ENCODE measurements at places on chromosomes 2 and 18. TPM values are rescaled to one million over a fixed set of nuclear protein-coding genes. Genes with fewer than 3 reads are reported as not detected.

DNA sequence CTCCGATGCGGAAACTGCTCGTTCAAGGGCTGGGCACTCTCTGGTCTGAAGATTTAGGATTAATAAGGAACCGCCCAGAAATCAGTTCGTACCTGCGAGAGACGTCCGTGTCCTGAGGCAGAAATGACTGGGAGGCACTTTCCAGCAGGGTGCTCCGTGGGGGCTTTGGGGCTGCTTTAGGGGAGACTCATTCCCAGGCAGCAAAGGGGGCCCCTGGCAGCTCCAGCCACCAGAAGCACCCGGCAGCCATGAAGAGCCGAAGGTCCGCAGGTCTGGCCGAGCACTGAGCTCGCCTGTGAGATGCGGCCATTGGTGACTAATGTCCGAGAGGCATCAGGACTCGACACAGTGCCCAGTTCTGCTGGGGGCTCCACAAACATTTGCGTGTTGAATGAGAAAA lies 20.9 kb downstream of the KCNG2 start:
- DNase-seq, result no peak

DNA sequence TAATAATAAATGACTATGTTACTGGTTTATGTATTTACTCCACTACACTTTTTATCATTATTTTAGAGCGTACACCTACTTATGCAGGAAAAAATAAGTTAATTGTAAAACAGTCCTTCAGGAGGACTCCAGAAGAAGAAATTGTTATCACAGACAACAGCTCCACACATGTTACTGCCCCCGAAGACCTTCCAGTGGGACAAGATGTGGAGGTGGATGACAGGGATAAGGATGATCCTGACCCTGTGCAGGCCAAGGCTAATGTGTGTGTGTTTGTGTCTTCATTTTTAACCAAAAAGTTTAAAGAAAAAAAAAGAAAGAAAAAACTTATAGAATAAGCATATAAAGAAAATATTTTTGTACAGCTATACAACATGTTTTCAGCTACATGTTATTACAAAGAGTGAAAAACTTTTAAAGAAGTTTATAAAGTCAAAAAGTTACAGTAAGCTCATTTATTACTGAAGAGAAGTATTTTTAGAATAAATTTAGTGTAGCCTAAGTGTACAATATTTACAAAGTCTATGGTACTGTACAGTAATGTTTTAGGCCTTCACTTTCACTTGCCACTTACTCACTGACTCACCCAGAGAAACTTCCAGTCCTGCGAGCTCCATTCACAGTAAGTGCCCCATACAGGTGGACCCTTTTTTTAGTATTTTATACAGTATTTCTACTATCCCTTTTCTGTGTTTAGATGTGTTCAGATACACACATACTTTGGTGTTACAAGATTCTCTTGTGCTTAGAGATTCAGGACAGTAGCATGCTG lies 7.5 kb downstream of the TGFBRAP1 start:
- no peak for DNase-seq

DNA sequence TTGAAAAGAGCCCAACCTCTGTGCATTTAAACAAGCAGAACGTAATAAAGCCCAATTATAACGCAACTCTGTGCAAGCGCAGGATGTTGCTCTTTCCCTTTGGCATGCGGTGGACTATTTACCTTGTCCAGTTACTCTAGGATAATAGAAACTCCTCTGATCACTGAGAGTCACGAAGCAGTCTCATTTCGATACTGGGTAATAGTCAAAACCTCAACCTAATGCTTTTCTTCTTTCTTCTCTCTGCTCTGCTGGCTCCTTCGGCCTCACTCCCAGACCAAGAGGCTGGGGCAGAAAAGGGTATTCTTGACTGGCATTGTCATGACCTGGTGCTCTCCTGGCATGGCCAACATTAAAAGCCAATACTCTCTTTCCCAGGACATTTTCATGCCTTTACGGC lies 89.7 kb upstream of the GCFC2 start:
- DNase-seq, result no peak

Gene CIAO1
- 103 TPM for total RNA-seq

Gene VWA3B
- total RNA-seq, result 1.6 TPM

Data from dorsolateral prefrontal cortex (tissue), 122 donors.